ENCODE measurements at places on chromosomes 6 and 20.

DNA sequence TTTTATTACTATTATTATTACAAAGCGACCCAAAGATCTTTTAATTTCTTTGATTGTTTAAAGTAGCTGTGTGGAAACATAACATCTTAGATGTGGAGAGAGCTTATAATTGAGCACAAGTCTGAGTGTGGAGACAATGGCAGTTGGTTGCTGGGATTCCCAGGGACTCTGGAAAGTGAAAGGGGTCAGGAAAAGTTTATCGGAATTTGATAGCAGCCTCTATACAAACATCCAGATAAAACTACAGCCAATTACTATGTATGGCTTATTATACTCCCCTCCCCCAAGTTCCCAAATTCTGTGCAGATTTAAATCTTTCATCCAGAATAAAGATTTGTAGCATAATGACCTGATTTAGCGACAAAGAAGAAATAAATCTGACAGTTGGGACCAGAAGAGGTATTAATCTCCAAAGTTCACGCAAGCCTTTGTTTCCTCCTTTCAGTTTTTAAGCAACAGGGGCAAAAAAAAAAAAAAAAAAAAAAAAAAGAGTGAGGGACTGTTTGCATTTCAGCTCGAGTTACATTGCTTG, 121.4 kb upstream of the MAP3K7 start:
- no peak for DNase-seq

GRCh38 chr20:48339190-48339985, 488.4 kb downstream of the PREX1 start:
- no peak for DNase-seq

DNA sequence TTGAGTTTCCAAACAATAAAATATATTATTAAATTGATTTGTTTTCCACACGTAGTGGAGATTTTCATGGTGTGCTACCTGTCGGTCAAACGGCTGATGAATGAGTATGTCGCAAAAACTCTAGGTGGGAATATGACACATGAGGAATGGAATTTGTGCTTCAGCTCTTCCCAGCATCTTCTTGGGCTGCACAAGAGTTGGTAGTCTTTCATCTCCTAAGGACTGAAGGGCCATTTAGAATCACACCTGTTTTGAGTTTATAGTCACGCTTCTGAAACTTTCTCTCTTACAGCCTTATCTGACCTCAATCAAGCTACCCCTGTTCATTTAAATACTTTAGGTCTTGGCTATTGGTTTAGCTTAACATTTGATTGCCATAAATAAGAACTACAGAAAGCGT, 157.7 kb upstream of the AKAP12 start:
- DNase-seq, result no peak

DNA sequence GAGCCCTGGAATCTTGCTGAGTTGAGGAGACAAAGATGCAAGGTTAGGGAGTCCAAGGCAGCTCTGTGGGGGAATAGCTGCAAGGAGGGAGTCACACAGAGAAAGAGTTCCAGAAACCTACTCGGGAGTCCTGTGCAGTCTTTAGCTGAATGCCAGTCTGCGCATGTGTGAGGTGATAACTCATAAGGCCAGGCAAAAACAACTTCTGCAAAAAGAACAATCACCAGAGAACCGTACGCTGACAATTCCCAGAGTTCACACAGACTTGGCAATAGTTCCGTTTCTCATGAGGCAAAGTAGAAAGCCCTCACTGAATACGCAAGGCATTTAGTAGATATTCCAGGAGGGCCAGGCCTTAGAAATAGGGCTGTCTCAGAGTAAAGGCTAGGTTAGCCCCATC, 135.2 kb upstream of the TAB2 start:
- DNase-seq, result no peak

GRCh38 chr6:18347866-18348265, 39.3 kb upstream of the RNF144B start:
- DNase-seq, result no peak

GRCh38 chr6:21733311-21733710, 139.8 kb downstream of the SOX4 start:
- no peak for DNase-seq
